ENCODE measurements at places on chromosomes 2 and 18.

GRCh38 chr18:59219672-59220163, at the start of gene GRP:
TSS of gene GRP (plus strand) at chr18:59220158. CDS start at chr18:59220266, 108 bp downstream.
- DNase-seq, result no peak

DNA sequence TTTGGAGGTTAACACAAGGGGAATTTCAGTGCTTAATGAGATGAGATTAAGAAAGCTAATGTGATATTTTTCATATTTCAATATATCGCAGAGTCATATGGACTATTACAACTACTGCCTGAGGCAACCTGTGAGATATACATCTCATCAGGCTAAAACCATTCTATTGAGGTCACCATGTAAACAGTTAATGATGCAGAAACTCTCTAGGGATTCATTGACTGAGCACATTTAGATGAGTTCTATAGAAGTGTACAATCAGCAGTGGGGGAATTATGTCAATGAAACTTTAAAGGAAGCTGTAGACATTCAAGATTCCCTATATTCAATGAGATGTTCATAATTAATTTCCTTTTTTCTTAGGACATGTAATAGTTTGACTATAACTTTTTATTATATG, 687.4 kb upstream of the SYT4 start:
- no peak for DNase-seq

DNA sequence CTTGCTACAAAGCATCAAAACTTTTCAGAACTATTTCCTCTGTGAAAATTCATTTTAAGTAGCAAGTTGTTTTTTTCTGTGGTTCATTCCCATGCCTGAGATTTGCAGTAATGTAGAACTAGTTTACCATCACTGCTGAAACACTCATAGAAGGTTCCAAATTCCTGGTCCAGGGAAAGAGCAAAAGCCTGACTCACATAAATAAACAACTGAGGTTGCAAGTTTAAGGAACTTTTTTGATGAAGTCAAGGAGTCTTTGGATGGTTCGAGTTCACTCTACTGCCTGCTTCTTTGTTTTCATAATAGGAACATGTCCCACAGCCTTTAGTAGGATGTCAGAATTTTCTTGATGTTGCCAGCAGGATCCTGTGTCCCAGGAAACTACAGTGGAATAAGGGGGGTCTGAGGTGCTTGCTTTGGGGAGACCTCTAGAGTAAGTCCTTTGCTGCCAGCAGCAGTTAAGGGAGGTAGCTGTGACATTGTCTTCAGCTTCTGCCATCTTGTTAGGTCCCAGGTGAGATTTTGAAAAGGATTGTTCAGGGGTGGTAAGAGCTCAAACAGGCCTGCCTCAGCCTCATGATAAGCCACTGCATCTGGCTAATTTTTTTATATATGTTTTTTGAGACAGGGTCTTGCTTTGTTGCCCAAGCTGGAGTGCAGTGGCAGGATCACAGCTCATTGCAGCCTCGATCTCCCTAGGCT, 43.9 kb downstream of the ACSL3 start:
- peak; percentile 32 for DNase-seq

- no peak for DNase-seq
Observed at GRCh38 chr2:187644981-187645380, 90.7 kb upstream of the TFPI start.

DNA sequence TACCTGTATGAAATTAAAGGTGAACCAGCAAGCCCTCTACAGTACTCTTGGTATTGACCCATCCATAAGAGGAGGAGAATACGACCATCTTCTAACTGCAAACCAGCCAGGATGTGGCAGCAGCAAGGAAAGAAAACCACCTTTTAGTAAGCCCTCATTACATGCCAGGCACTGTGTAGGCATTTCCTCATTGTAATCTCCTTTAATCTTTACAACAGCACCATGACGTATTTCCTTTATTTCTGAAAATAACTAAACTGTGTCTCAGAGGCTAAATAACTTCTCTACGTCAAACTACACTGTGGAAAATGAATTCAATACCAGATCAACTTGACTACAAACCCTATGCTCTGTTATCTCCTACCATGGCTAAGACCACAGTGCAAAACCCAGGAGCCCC, 18.2 kb downstream of the WDR35 start:
- DNase-seq, result no peak
